ENCODE measurements at places on chromosomes 12 and 14. TPM values are rescaled to one million over a fixed set of nuclear protein-coding genes. Genes with fewer than 3 reads are reported as not detected.

GRCh38 chr12:56590237-56590830 is 39.8 kb downstream of the BAZ2A start:
- H3K4me1 ChIP-seq, result no peaks in the 10 kb centered on the region
- H3K27ac ChIP-seq, result no peak overlapping the region
- no peak for DNase-seq
- H3K36me3 ChIP-seq, result no peaks in the 10 kb centered on the region

KIF5A gene
- total RNA-seq, result 5.1 TPM

GPR68 gene
- 0.98 TPM for total RNA-seq

- H3K4me3 ChIP-seq, result no peak overlapping the region
- no peaks in the 10 kb centered on the region for H3K4me1 ChIP-seq
- no peaks in the 10 kb centered on the region for H3K36me3 ChIP-seq
Observed at GRCh38 chr12:26711072-26711471, 121.9 kb downstream of the ITPR2 start.

RNASE2 gene
- 1.8 TPM for total RNA-seq

PLEKHG7 gene
- not detected for total RNA-seq

ACOT4 gene
- total RNA-seq, result not detected

PMEL gene
- total RNA-seq, result not detected

ACOT6 gene
- not detected for total RNA-seq

GRCh38 chr12:85781766-85782165 is 54.4 kb downstream of the RASSF9 start:
- DNase-seq, result no peak
- no peak overlapping the region for H3K27ac ChIP-seq
- H3K4me3 ChIP-seq, result no peak overlapping the region
- H3K4me1 ChIP-seq, result no peaks in the 10 kb centered on the region

GRCh38 chr12:21138016-21138415 is 7.0 kb downstream of the SLCO1B1 start:
- no peak overlapping the region for H3K27ac ChIP-seq
- no peaks in the 10 kb centered on the region for H3K27me3 ChIP-seq
- H3K36me3 ChIP-seq, result no peaks in the 10 kb centered on the region
- H3K4me3 ChIP-seq, result no peak overlapping the region

CACNA1C gene
- total RNA-seq, result 121 TPM

- H3K27ac ChIP-seq, result no peak overlapping the region
- H3K4me3 ChIP-seq, result no peak overlapping the region
- DNase-seq, result no peak
- H3K4me1 ChIP-seq, result no peaks in the 10 kb centered on the region
- H3K27me3 ChIP-seq, result no peaks in the 10 kb centered on the region
Observed at GRCh38 chr12:76757694-76758093, 6.2 kb upstream of the ZDHHC17 start.

ATP5MC2 gene
- total RNA-seq, result 79.1 TPM

DNA sequence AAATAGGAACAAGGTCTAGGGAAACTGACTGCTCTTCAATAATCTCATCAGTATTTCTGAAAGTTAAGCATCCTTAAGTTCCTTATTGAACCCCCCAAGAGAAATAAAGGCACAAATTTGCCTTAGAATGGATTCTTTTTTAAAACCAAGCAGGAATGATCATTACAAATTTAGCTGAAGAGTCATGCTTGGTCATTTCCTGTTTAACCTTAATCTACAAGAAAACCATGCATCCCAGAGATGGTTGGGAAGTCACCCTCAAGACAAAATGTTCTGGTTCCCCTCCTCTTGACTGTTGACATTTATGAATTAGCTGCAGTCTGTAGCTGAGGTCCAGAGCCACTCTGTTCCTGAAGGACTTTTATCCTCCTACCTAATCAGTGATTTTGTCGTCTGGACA is 291.8 kb upstream of the G2E3 start:
- no peak overlapping the region for H3K4me3 ChIP-seq
- H3K36me3 ChIP-seq, result no peaks in the 10 kb centered on the region
- no peaks in the 10 kb centered on the region for H3K27me3 ChIP-seq
- H3K4me1 ChIP-seq, result no peaks in the 10 kb centered on the region
- H3K27ac ChIP-seq, result no peak overlapping the region
